ENCODE measurements at places on chromosomes 7 and 10.

GRCh38 chr10:128642502-128642901 is 516.3 kb upstream of the MKI67 start:
- no peak for DNase-seq

DNA sequence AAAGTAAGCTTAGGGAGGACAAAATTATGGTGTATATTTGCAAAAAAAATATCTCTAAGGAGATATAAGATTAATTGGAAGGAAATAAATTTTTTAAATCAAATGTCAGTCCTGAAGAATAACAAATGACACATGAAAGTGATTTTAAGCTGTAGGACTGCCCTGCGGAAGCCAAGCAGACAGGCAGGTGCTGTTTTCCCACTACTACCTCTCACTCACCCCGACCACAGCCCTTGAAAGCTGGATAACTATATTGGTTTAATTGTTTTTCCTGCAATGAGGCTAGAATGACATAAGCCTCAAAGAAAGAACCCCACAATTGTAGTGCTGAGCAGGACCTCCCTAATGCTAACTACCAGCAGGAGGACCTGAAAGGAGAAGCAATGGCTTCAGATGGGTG is 68.6 kb upstream of the VIPR2 start:
- DNase-seq = no peak

GRCh38 chr7:151146761-151147160 is 20.7 kb downstream of the GBX1 start:
- DNase-seq = no peak

GRCh38 chr10:53453196-53453595 is 680.6 kb upstream of the MBL2 start:
- no peak for DNase-seq

DNA sequence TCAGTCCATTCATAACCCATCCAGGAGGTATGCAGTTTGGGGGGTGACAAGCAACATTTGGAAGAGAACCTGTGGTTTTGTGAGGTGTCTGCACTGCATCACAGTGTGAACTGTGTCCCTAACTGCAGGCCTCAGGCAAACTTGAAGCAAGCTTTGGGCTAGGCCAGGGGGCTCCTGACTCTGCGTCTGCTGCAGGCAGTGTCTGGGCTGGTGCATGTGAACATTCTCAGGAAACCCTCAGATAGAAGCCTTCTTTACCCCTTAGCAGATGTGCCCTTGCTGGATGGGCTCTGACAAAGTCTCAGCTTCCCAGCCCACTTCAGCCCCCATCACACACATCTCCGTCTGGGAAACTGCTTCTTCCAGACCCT is 61.0 kb downstream of the VIPR2 start:
- no peak for DNase-seq

- DNase-seq = no peak
Measured at GRCh38 chr10:115001506-115002381, 63.7 kb downstream of the TRUB1 start.

GRCh38 chr7:134104166-134104565 is 23.0 kb upstream of the LRGUK start:
- DNase-seq = no peak

GRCh38 chr10:13823096-13823708 is 236.4 kb downstream of the PRPF18 start:
- no peak for DNase-seq

DNA sequence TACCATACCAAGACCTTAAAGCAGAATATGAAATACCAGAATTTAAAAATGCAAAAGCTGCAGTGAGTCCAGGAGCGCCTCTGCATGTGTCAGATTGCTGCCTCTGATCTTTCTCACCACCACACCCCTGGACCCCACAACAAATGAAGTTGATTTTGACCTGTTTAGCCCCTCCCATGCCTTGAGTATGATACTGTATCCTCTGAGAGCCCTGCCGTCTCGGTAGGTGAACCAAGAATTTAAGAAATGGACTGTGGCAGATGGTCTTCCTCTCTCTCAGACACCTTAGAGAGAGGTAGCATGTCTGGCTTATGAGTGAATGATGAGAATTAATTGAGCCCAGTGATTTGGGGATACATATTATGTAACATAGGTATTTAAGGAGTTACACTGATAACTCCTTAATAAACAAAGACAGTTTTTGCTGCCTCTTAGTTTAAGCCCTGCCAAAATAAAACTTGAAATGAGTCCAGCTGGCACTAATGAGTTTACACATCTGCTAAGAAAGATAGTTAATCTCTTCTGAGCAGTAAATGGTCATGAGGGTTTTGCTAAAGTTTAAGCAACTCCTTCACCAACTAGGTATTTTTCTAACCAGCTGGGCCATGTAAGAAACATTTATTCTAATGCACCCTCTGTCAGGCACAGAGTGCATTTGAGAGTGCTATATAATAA is 4.5 kb upstream of the TFPI2 start:
- no peak for DNase-seq

- DNase-seq = no peak
Measured at GRCh38 chr10:109988212-109988596, 19.6 kb upstream of the ADD3 start.

- no peak for DNase-seq
Measured at GRCh38 chr10:3421537-3422257, 249.1 kb upstream of the PITRM1 start.

All from GOT3 (cell line).